ENCODE measurements at places on chromosomes 11 and 22. TPM values are rescaled to one million over a fixed set of nuclear protein-coding genes. Genes with fewer than 3 reads are reported as not detected.

DNA sequence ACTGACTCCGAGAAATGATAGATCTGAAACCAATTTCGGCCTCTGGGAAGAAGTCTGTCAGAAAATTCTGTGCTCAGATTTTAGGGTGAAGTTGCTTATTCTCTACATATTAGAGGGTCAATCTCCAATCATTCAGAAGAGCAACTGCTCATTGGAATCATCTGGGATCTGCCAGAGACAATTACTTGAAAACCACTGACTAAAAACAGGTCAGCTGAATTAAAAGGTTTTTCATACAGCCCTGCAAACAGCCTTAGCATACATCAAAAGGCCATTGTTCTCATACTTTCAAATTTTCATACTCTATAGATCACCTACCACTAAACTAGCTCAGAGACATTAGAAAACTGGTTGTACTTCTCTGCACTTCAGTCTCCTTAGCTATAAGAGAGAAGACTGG lies 289.7 kb upstream of the PITPNB start:
- DNase-seq, result no peak

Gene YPEL4
- 0.38 TPM for total RNA-seq

DNA sequence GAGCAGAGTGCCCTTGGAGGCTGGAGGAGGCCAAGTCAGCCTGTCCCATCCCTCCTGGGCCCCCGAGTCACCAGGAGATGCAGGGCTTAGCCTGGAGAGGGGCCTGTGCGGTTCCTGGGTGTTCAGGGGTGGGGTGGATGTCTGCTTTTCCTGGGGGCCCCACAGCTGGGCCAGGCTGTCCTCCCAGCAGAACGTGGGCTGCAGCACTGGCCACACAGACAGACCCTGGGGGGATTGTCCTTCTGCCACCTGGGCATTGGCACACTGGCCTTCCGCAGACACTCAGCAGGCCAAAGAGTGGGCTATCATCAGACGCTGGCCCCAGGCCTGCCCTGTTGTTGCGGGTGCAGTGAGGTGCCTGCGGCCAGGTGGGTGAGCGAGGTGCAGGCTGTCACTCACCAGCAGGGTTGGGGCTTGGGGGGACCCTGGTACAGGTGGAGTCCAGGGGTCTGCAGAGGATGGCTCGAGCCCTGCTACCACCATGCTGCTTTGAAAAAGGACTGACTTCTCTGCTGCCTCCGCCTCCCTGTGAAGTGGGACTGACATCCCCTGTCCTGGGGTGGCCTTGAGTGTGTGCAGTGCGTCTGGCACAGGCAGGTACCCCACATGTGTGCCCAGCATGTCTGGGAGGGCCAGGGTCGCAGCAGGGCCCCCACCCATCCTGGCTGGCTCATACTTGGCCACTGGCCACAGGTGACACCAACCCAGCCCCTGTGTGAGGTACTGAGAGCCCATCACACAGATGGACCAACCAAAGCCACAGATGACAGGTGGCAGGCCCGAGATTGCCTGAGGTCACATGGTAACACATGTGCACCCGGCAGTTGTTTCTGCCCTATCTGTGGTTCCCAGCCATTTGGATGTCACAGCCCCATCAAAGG lies 39.0 kb upstream of the KCNQ1OT1 start:
- no peak for DNase-seq

Gene PAX6
- not detected for total RNA-seq

DNA sequence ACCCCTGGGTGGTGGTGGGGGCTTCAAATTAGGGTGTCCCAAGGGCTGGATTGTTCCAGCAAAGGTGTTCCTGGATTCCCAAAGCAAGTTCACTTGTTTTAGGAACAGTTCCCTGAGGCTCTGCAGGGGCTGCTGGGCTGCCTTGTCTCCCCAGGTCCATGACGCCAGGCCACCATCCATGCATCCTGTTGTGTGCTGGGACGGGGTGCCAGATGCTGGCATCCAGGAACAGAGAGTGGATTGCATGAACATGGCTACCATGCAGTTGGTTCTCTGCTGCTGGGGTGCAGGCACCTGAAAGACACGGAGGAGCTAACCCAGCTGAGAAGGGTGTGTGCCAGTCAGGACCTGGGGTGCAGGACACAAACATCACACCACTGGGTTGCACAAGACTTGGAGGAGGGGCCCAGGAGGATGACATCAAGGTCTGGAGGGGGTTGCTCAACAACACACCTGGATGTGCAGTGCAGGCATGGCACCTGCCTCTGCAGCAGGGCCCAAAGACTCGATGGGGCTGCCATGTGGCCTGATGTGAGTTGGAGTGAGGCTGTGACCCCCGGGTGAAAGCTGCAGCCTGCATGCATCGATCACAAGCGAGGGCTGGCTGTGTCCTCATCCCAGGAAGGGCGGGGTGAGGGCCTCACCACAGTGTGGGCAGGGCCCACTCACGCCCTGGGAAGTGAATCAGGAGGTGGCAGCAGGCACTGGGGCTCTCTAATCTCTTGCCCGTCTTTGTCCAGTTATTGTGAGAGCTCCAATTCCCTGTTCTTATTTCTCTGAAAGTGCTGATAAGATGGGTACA lies 74.0 kb upstream of the CLDN5 start:
- no peak for DNase-seq

All from activated naive CD8-positive, alpha-beta T cell treated with anti-CD3 and anti-CD28 coated beads for 36 hours (primary cell).